ENCODE measurements at places on chromosomes 6 and 20.

GRCh38 chr6:128172752-128173682 is 272.2 kb upstream of the THEMIS start:
- DNase-seq: no peak

DNA sequence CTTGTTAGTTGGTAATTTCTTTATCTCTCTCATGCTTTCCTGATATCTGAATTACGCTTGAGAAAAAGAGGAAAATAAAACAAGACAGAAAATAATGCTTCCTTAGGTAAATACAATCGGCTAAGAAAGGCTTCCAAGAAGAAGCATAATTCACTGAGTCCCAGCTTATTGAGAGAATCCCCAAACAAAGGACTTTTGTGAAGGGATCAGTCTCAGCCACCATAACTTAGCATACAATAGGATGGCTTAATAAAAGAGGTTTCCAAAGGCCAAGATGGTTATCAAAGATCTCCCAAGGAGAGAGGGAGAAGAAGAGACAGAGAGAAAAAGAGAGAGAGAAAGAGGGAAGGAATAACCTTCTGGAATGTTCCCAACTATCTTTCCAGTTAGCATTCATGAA is 46.0 kb upstream of the SALL4 start:
- DNase-seq: no peak

DNA sequence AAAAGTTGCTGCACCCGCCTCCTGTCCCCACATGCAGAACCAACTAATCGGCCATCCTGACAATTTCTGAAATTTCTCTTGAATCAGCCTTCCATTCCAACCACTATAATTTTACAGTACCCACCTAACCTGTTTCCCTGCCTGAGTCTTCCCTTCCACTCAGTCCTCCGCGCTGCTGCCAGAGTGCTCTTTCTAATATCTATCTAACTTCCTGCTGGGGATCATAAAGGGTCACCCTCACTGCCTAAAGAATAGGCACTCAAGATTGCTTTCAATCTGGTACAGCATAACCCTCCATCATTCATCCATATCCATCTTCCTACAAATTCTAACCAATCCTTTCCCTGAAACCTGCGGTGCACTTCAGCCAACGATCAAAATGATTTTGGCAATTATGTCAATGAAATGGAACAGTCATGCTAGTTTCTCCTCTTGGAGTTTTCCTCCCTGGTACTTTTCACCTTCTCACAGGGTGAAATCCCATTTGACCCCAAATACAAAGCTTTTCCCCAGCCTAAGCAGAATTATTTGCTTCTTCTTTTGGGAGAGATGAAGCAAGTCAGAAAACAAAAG is 117.5 kb upstream of the BEND6 start:
- DNase-seq: no peak

DNA sequence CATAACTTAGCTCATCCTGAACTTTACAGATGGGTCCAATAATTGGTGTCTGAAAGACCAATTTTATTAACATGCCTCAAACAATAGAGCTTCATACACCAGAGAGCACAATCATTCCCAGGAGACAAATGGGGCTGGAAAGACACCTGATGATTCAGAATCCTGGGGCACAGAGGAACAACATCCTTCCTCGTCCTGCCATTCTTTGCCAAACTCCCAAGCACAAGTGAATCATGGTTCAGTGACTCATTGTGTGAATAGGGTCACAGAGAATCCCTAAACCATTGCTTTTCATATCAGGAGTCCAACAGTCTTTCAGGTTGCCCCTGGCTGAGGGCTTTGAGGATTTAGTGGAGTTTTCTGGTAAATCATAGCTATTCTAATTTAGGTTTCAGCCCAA is 266.4 kb upstream of the BMP2 start:
- peak; percentile 36 for DNase-seq

GRCh38 chr6:170101281-170102035 is 189.4 kb downstream of the DLL1 start:
- DNase-seq: no peak

- DNase-seq: no peak
Measured at GRCh38 chr20:43263226-43263625, 73.5 kb upstream of the PTPRT start.

GRCh38 chr6:81969011-81969410 is 216.5 kb upstream of the TENT5A start:
- no peak for DNase-seq

- no peak for DNase-seq
Measured at GRCh38 chr6:143157131-143157530, 96.4 kb downstream of the AIG1 start.

- peak; percentile 89 for DNase-seq
Measured at GRCh38 chr20:45436732-45437485, 21.0 kb downstream of the PIGT start.

GRCh38 chr6:43644940-43645612 is at the start of gene RSPH9:
RSPH9 (plus strand) TSS chr6:43645036; CDS start chr6:43645099, 63 bp downstream.
- DNase-seq: peak; percentile 66

GRCh38 chr6:113901482-113901881 is 44.3 kb downstream of the MARCKS start:
- peak; percentile 32 for DNase-seq

DNA sequence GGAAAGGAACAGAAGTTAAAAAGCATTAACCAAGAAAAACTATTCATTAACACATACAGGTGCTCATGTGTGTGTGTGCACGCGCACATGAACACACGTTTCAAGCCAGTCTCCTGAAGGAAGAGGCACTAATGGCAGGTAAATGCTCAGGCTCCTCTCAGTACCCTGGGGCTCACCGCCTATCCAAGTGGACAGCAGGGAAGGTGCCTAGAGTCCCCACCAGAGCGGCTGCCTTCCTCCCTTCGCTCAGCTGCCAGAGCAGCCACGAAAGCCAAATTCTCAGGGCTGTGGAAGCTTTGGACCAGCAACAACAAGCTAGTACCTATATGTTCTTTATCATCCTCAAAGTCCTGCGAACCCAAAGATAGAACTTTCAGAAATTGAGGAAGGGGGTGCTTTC is 42.6 kb downstream of the PLCG1 start:
- DNase-seq: no peak

DNA sequence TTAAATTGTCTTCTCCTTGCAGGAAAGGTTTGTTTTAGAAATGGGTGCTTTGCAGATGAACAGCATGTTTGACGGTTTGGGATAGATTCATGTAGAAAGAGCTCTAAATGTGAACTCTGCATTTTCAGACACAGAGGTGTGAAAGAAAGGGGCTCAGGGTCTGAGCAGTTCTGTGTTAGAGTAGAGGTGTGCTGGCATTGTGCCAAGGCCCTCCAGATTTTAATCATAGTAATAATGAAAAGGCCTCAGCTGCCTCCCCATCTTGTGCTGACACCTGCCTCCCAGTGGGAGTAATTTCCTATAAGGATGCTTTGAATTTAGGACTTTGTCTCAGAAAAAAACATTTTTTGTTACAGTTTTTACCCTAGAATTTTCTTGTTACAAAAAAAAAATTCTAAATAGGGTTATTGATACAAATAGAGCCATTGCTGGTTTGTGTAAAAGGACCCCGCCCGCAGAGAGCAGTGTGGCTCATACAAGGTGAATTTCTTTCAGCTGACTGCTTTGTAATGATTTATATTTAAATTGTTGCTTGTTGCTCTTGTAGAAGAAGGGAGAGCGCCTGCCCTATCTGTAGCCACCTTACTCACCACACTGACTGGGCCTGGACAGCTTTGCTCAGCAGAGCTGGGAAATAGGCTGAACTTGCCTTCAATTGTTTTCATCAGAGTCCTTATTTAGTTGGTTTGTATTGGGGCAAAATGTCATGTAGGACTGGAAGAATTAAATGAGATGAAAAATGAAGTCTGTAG is 294.5 kb downstream of the ZFAND3 start:
- no peak for DNase-seq

DNA sequence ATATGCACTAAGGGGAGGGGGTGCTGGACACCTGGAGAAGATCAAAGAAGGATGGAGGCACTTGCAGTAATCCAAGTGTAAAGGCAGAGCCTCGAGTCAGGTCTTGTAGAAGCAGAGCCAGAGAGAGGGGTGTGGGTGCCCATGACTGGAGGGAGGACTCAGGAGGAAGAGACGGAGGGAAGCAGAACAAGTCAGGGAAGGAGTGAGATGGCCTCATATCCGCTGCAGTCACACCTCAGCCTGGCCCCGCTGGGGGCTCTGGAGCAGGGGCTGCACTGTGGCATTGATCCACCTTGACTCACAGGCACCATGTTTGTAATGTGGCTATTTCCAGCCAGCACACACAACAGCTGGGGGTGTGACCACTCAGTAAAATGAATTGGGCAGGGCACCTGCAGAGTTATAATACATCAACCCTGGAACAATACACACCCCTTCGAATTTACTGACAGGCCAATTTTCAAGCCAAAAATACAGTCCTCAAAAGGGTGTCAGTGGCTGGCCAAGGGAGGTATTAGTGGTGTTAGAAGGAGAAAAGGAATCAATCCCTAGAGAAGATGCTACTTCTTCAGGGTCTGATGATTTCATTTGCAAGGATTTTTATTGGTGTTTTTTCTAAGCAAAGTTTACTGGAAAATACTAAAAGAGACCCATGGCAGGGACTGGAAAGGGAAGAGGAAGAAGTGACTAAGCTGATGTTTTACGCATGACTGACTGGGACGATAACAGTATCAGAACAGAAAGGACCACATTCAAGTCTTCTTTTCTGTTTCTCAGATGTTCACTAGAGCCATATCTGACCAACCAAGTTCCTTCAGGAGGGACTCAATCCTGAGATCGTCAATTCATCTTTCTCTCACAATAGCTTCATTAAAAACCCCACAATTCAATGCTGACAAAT is 18.9 kb upstream of the NXT1 start:
- DNase-seq: peak; percentile 28

All from cardiac fibroblast (primary cell).